D721Med (cell line): ENCODE measurements at places on chromosomes 5 and 9.

GRCh38 chr9:127614961-127615360 is 2.9 kb downstream of the STXBP1 start:
- DNase-seq = no peak

DNA sequence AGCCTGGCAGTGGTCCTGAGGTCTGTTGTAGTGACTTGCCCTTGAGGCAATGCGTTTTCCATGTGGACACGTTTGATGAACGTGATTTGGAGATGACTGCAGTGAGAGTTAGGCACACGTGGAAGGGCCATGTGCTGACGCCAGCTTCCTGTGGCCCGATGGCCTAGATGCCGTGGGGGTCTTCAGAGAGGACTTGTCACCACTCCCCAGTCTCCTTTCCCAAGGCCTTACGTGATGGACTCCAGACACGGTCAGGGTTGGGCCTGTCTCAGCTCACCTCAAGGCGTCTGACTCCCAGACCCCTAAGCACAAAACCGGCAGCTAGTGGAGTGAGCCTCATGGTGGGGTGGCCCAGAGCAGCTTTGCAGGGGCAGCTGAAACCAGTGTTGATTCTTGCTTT is 92.9 kb downstream of the ANGPTL2 start:
- no peak for DNase-seq

DNA sequence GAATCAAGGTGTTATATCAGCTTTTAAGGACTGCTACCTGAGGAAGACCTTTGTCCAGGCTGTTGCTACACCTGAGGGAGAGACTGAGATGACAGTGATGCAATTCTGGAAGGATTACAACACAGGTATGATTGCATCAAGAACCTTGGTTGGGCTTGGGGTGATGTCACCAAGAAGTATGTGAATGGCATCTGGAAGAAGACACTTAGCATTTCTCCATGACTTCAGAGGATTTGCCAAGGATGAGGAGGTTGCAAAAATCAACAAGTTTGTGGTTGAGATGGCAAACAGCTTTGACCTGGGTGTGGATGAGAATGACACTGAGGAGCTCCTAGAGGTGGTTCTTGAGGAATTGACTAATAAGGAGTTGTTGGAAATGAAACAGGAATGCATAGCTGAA is 67.9 kb upstream of the PANK3 start:
- no peak for DNase-seq

DNA sequence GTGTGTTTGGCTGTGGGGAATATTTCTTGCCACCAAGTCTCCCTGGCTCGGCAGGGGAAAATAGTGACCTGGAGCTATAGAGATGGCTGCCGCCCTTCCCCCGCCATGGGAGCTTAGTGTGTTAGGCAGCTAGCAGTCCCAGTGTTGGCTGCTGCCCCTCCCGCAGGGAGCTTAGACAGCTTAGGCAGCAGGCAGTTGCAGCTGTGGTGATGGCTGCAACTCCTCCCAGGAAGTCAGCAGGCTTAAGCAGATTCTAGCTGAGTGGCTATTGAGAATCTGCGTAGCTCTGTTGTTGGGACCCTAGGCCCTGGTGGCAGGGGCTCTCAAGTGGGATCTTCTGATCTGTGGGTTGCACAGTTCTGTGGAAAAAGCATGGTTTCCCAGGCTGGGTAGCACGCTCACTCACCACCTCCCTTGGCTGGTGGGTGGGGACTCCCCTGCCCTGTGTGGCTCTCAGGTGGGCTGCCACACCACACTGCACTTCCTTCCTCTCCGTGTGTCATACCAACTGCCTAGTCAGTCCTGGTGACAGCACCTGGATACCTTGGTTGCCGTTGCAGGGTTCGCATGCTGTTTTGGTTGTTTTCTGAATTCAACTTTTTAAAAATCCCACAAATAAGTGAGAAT is 9.3 kb downstream of the OR1N2 start:
- DNase-seq = no peak

GRCh38 chr5:15233566-15233965 is 266.4 kb upstream of the FBXL7 start:
- no peak for DNase-seq

GRCh38 chr5:34626751-34627150 is 29.4 kb upstream of the RAI14 start:
- no peak for DNase-seq

GRCh38 chr9:38162332-38163211 is 93.5 kb upstream of the SHB start:
- DNase-seq = no peak

DNA sequence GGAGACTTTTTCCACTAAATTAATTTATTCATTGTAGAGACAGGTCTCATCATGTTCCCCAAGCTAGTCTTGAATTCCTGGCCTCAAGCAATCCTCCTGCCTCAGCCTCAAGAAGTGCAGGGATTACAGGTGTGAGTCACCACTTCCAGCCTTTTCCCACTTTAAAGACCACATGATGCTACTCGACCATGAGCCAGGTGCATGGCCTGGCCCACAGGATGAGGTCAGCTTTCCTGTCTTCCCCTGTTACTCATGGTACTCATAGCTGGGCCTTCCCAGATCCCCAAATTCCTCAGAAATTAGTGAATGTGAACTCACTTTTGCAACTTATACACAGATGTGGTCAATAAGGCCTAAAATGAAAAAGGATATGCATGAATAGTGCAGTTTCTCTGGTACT is 395.9 kb downstream of the SEMA5A start:
- no peak for DNase-seq

GRCh38 chr5:12245429-12245828 is 341.2 kb upstream of the CTNND2 start:
- DNase-seq = no peak

DNA sequence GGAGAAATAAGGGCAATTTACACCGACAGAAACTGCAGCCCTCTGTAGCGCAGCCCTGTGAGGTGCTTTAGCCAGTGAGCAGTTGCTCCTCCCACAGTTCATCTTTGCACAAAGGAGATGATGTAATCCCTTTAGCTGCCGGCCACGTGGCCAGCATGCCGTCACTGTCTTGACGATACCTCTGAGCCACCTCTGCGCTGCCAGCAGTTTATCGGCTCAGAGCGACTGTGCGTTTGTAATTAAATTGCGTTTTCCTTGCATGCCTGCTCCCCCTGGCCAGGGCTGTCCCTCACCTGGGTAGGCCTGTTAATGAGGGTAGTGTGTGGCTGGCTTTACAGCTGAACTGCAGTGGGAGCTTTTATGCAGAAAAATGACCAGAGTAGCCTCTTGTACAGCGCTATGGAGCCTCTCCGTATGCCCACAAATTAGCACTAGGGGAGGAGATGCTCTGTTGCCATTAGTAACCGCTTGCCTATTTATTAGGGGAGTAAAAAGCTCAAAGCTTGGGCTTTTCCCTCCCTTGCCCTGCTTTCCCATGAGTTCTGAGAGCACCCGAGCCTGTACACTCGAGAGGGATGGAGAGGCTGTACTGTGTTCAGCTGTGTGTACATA is 107.0 kb downstream of the TRIO start:
- DNase-seq = no peak

GRCh38 chr5:174491761-174492350 is 232.5 kb upstream of the MSX2 start:
- DNase-seq = no peak

GRCh38 chr5:164577742-164578141 is 1072.3 kb downstream of the MAT2B start:
- no peak for DNase-seq

DNA sequence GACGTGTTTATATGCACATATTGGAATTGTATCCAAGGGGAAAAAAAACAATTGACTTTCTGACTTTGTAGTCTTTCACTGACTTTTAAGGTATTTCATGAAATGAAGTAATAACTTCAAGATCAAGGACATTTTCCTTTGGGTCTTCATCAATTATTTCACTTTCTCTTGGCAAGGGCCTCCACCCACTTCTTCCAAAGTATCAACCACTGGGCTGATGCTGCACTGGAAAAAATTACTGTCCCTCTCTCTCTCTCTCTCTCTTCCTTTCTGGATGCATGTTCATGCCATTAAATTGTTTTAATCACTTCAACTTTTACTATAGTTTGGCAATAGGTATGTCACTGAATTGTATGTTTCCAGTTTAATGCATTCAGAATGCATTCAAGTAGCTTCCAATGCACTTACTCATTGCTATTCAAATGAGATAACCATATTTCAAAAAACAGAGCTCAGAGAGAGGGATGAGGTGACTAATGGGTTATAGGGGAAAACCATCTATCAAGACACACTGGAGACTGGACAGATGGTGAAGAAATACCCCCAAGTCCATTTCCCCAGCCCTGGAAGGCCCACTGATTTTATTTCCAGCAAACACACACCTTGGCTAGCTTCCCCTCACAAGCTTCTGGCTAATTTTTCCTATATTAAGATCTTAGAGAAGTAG is 585.3 kb downstream of the EBF1 start:
- DNase-seq = no peak

GRCh38 chr9:31290731-31291130 is 1093.7 kb upstream of the ACO1 start:
- no peak for DNase-seq

GRCh38 chr5:146016764-146017484 is 80.5 kb downstream of the SH3RF2 start:
- DNase-seq = no peak
